ENCODE measurements at places on chromosomes 12 and 14. TPM values are rescaled to one million over a fixed set of nuclear protein-coding genes. Genes with fewer than 3 reads are reported as not detected.

TEX52 gene
- total RNA-seq, result not detected

PRH2 gene
- not detected for total RNA-seq

KRT72 gene
- not detected for total RNA-seq

WNT5B gene
- 2.2 TPM for total RNA-seq

GPR162 gene
- total RNA-seq, result not detected

STAC3 gene
- 1.4 TPM for total RNA-seq

PPM1H gene
- 12.0 TPM for total RNA-seq

FUT8 gene
- total RNA-seq, result 132 TPM

NOXRED1 gene
- total RNA-seq, result 0.33 TPM

ARG2 gene
- 1.1 TPM for total RNA-seq

TAS2R13 gene
- total RNA-seq, result 0.11 TPM

MAX gene
- 58.8 TPM for total RNA-seq

FGD6 gene
- 14.2 TPM for total RNA-seq

PGF gene
- total RNA-seq, result 0.26 TPM

BDKRB1 gene
- total RNA-seq, result 0.69 TPM

CCDC175 gene
- total RNA-seq, result not detected

KCNMB4 gene
- total RNA-seq, result 2.6 TPM

MYO1H gene
- not detected for total RNA-seq

DHRS2 gene
- total RNA-seq, result 40.9 TPM

P2RX7 gene
- total RNA-seq, result 6.0 TPM

CDK2 gene
- 68.2 TPM for total RNA-seq

DPY19L2 gene
- total RNA-seq, result 0.98 TPM

CCDC92 gene
- 9.7 TPM for total RNA-seq

GALNT16 gene
- total RNA-seq, result 0.33 TPM

C12orf54 gene
- total RNA-seq, result not detected

BEST3 gene
- total RNA-seq, result 0.55 TPM

ANO2 gene
- not detected for total RNA-seq

SLC15A4 gene
- total RNA-seq, result 20.8 TPM

SLCO1B3 gene
- total RNA-seq, result 14.2 TPM

PLEKHG7 gene
- not detected for total RNA-seq

SIRT4 gene
- total RNA-seq, result 0.98 TPM

KRT75 gene
- 38.5 TPM for total RNA-seq

BDKRB2 gene
- 0.07 TPM for total RNA-seq

STAT2 gene
- total RNA-seq, result 68.8 TPM

CFAP73 gene
- not detected for total RNA-seq

MEG3 gene
- not detected for total RNA-seq

MMP14 gene
- 85.0 TPM for total RNA-seq

TPPP2 gene
- not detected for total RNA-seq

ARHGEF40 gene
- total RNA-seq, result 2.7 TPM

OVCH1 gene
- not detected for total RNA-seq

KRT82 gene
- 0.29 TPM for total RNA-seq

INHBC gene
- not detected for total RNA-seq

CPNE8 gene
- total RNA-seq, result 12.6 TPM

OTOGL gene
- total RNA-seq, result 3.1 TPM

GUCY2C gene
- total RNA-seq, result not detected

C3AR1 gene
- total RNA-seq, result not detected

KRT3 gene
- total RNA-seq, result 0.33 TPM

PTPRR gene
- 3.1 TPM for total RNA-seq

KRT1 gene
- total RNA-seq, result not detected

ASIC1 gene
- 6.3 TPM for total RNA-seq

RNASE3 gene
- total RNA-seq, result not detected

COA8 gene
- total RNA-seq, result 62.3 TPM

CNTN1 gene
- not detected for total RNA-seq

CSRP2 gene
- total RNA-seq, result 36.3 TPM

SMIM41 gene
- total RNA-seq, result not detected

TCTN1 gene
- total RNA-seq, result 40.6 TPM

BIN2 gene
- total RNA-seq, result not detected

Measured in PC-3 (cell line).